Mesenchymal stem cell (in vitro differentiated cells and primary cell): ENCODE measurements at places on chromosomes 13 and 19.

DNA sequence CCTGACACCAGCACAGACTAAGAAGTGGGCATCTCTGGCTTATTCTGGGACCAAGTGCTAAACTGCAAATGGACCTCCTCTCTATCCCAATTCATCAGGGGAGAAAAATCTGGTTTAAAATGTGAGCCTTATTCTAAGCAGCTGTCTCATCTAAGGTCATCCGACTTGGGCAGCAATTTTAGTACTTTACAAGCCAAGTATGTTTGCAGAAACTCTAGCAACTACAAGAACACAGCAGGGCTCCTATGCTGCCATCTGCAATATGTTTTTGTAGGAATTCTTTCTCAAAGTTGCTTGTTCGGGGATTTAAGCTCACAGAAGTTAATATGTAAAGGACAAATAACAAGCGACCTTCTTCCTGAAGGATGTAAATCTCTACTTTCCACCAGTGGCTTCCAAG is 113.1 kb downstream of the FOXO1 start:
- no peaks in the 10 kb centered on the region for H3K27me3 ChIP-seq
- peak overlapping the region; percentile 71 for H3K27ac ChIP-seq
- H3K4me1 ChIP-seq = peaks cover 16% of the 10 kb centered on the region
- no peak for DNase-seq

- no peak for DNase-seq
- no peaks in the 10 kb centered on the region for H3K36me3 ChIP-seq
- H3K27me3 ChIP-seq = no peaks in the 10 kb centered on the region
- no peak overlapping the region for H3K27ac ChIP-seq
- no peaks in the 10 kb centered on the region for H3K4me1 ChIP-seq
Observed at GRCh38 chr13:37479916-37480315, 118.7 kb downstream of the POSTN start.

- peaks cover 53% of the 10 kb centered on the region for H3K4me1 ChIP-seq
- DNase-seq = peak; percentile 75
- H3K36me3 ChIP-seq = peaks cover 12% of the 10 kb centered on the region
- peak within 1 kb of the TSS; percentile 76 for H3K27ac ChIP-seq
Observed at GRCh38 chr19:3606690-3607289, at the start of gene TBXA2R. Gene TBXA2R, minus strand, starts transcription at chr19:3606875. Its CDS starts 6,241 bp downstream, at chr19:3600634.

GRCh38 chr13:35144166-35144890 is 202.3 kb downstream of the NBEA start:
- no peaks in the 10 kb centered on the region for H3K4me1 ChIP-seq
- no peak overlapping the region for H3K27ac ChIP-seq
- peak; percentile 4 for DNase-seq
- H3K36me3 ChIP-seq = peaks cover 4% of the 10 kb centered on the region
- no peak overlapping the region for H3K4me3 ChIP-seq
- H3K27me3 ChIP-seq = no peaks in the 10 kb centered on the region

- no peak overlapping the region for H3K4me3 ChIP-seq
- no peak for DNase-seq
- no peaks in the 10 kb centered on the region for H3K27me3 ChIP-seq
- H3K36me3 ChIP-seq = peaks cover 61% of the 10 kb centered on the region
- no peaks in the 10 kb centered on the region for H3K4me1 ChIP-seq
Observed at GRCh38 chr19:55698256-55698655, 23.2 kb downstream of the EPN1 start.

DNA sequence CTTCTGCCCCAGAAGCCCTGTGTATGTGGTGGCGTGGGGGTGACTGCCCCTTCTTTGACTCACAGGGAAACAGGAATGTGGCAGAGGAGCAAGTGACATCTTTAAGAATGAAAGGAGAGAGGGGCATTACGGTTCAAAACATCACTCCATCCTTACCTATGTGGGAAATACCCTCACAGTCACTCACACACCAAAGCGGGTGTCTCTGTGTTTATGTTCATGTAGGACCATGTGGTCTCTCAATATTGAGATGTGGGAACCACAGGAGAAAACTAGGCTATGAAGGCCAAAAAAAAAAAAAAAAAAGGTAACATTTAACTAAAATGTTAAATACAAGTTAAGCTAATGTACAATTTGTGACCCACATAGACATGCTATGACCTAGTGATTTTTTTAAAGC is 153.6 kb upstream of the GPR12 start:
- H3K27me3 ChIP-seq = peaks cover 43% of the 10 kb centered on the region
- DNase-seq = no peak
- no peaks in the 10 kb centered on the region for H3K36me3 ChIP-seq
- H3K27ac ChIP-seq = no peak overlapping the region
- H3K4me1 ChIP-seq = peaks cover 3% of the 10 kb centered on the region

DNA sequence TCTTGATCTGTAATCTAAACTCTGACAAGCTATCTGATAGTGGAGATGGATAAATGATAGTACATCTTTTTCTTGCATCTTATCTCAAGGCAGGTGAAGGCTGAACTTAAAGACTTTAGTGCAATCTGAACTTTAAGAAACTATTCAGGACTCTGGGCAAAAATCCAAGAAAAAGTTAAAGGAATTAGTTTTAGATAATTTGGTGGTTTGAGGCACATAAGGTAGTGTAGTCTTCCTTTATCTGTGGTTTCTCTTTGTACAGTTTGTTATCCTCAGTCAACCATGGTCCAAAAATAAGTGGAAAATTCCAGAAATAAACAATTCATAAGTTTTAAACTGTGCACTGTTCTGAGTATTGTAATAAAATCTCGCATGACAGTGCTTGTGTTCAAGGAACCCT is 172.9 kb downstream of the UGGT2 start:
- H3K27ac ChIP-seq = no peak overlapping the region
- no peak overlapping the region for H3K4me3 ChIP-seq
- H3K27me3 ChIP-seq = no peaks in the 10 kb centered on the region
- peaks cover 2% of the 10 kb centered on the region for H3K4me1 ChIP-seq

DNA sequence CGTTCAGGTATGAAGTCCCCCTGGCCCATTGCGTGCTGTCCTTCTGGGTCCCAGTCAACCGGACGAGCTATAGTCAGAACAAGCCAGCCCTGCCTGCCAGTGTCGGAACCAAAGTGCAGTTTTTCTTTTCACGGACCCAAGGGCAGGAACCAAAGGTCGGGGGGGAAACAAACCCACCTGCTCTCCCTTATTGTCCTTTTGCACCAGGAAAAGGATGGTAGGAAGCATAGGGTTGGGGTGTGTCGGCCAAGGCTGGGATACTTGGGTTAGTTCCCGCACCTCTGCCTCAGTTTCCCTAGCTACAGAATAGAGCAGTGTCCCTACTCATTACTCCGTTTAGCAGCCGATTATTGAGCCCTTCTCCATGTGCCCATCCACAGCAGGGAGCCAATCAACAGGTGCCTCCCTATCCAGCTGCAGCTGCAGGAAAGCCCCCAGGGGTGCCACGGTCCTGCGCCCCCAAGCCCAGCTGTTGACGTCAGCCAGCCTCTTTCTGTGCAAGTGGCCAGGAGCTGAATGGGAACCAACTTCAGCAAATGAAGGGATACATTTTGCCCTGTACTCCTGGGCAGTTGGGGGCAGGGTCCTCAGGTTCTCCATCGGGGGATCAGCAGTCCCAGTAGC is 9.4 kb upstream of the SLC25A42 start:
- H3K27me3 ChIP-seq = no peaks in the 10 kb centered on the region
- no peak overlapping the region for H3K27ac ChIP-seq
- peaks cover 70% of the 10 kb centered on the region for H3K36me3 ChIP-seq
- DNase-seq = no peak
- H3K4me3 ChIP-seq = no peak overlapping the region
- peaks cover 6% of the 10 kb centered on the region for H3K4me1 ChIP-seq

GRCh38 chr13:31610270-31610998 is 128.9 kb upstream of the RXFP2 start:
- DNase-seq = no peak
- H3K27me3 ChIP-seq = no peaks in the 10 kb centered on the region
- H3K36me3 ChIP-seq = no peaks in the 10 kb centered on the region

DNA sequence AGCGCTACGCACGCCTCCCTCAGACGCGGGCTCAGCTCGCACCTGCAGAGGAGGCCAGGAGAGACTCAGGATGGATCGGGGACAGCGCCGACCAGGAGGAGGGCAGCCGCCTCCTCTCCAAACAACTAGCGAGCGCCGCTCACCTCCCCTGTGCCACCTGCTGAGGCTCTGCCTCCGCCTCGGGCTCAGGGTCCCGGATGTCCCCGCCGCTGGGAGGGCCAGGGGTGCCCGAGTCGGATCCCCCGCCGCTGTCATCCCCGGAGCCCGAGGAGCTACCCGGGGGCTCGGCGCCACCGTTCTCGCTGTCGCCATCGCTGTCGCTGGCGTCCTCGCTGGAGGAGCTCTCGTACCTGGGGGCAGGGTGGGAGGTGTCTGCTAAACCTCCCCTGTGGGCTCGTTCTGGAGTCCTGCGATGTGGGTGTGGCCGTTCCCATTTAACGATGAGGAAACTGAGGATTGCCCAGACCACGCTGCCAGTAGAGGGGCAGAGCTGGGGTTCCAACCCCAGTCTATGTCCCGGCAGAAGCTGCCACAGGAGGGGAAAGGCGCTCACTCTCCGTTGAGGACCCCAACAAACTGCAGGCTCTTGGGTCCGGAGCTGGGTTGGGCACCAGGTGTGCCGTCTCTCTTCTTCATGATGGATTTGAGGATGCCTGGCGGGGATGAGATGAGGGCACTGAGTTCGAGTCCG is 9.2 kb downstream of the KANK3 start:
- H3K4me1 ChIP-seq = peaks cover 24% of the 10 kb centered on the region
- peaks cover 45% of the 10 kb centered on the region for H3K27me3 ChIP-seq
- H3K27ac ChIP-seq = no peak overlapping the region
- H3K4me3 ChIP-seq = no peak overlapping the region

DNA sequence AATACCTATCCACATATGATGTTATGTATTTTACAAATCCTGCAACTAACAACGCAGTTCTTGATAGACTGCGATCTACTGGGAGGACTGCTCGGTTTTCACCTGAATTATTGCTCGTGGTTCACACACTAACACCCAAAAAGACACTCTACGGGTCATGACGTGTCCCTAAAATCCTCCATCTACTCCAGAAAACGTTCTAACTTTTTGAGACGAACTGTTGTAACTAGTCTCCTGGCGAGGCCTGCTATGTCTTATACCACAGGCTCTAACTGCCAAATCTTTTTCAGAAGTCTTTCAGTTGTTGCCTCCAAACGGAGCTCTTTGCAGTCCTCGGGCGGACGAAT is 108.2 kb downstream of the KCNRG start:
- H3K4me3 ChIP-seq = peak overlapping the region; percentile 85
- H3K27ac ChIP-seq = peak overlapping the region; percentile 82
- H3K4me1 ChIP-seq = peaks cover 22% of the 10 kb centered on the region
- peaks cover 17% of the 10 kb centered on the region for H3K36me3 ChIP-seq
- H3K27me3 ChIP-seq = no peaks in the 10 kb centered on the region
- no peak for DNase-seq
